GM10248 (cell line): ENCODE measurements at places on chromosomes 2 and 18.

- no peak for DNase-seq
Observed at GRCh38 chr2:9187620-9188214, 18.9 kb upstream of the ASAP2 start.

DNA sequence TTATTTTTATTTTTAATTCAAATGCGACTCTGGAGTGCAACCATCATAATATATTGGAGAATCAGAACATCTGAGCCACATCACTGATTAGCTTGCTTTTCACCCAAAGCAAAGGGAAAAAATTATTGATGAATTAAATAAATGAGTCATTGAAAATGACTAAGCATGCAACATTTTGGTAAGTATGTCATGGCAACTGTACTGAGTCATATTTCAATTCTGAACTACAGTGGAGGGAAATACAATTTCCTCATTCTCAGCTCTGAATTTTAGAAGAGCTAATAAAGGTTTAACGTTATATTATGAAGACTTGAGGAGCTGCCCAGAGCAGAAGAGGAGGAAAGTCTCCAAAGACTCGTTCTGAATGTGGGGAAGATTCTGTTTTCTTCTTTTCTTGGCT is 89.6 kb upstream of the CCDC68 start:
- DNase-seq = no peak

DNA sequence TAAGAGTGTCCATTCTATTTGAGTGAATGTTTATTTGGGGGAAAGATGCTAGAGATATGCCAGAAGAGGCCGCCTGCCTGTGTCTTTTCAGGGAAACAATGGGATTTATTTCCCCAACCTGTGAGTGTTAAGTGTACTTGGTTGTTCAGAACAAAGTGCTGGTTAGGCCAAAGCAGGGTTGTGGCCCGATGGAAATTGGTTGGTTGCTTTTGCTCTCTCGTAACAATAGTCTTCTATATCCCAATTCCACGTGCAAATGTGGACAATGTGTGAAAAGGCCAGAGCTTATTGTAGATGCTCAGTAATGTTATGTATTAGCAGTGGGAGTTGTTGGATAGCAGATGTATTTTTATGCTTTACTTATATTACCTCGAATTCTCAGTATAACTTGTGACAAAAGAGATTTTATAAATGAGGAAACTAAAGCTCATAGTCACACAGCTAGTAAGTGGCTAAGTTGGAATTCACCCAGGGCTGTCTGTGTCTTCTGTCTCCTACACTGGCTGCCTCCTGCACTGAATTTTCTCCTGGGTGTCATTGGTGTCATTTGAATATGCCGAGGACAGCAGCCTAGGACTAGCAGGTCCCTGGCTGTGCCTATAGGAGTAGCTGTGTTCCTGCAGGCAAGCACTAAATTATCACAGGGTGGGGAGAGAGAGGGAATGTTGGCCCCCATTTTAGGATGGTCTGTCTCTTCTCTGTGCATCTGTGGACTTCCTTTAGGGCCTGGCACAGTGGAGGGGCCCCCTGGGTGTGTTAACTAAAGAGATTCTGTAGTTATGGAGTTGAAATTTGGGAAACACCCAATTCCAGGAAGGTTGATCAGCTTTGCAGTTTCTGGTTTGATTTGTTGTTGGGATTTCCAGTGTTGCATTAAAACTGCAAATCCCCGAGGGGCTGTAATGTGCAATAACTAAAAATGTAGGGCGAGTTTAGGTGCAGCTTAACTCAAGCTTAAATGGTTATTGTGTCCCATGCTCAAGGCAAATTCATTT is 21.6 kb downstream of the GPD2 start:
- DNase-seq = no peak

DNA sequence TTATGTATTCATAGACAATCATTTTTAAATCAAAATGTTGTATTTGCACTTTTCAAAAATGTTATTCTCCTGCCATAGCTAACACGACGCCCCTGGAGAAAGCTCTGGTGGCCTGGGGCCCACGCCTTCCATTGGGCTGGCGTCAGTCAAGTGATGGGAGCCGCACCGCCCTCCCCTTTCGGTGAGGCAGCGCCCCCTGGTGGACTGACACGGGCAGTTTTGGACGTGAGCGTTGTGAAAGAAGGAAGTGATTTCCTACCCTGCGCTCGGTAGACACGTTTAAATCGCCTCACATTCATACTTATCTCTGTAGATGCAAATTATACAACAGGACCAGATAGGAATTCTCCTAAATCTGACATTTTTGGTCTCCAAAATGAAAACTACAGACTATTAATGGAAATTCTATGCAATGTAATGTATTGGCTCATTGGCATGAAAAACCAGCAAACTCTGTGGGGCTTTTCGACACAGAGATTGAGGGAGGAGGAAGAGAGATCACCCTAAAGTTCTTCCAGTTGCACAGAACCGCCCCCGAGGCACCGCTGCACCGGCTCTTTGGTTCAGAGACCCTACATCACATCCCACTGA is 326.2 kb upstream of the SOX11 start:
- peak; percentile 40 for DNase-seq

GRCh38 chr2:217639481-217639880 is 363.3 kb downstream of the TNS1 start:
- DNase-seq = no peak

DNA sequence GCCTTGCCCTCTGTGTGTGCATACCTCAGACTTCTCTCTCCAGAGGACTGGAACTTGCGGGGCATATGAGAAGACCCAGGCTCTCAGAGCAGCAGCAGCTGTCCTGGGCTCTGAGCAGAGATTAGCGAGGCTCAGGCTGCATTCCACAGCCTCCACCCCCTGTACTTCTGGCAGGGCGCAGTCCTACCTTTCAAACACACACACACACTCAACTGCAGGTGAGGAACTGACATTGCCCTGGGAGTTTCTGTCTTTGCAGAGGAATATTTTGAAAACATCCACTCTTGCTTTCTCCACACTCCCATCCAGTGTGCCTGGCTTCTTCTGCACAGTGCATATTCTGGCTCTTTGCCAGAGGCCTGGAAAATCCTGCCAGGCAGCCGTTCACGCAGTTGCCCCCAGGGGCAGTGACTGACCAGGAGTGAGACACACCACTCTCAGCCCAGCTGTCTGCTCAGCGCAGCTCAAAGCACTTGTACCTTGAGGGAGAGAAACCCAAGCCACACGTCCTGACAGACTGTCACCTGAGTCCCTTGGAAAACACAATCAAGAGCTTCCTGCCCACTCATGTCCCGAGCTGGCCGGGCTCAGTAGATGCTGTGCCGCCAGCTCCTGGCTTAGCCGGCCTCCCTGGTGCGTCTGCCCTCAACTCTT is 460.8 kb downstream of the RNF144A start:
- no peak for DNase-seq

DNA sequence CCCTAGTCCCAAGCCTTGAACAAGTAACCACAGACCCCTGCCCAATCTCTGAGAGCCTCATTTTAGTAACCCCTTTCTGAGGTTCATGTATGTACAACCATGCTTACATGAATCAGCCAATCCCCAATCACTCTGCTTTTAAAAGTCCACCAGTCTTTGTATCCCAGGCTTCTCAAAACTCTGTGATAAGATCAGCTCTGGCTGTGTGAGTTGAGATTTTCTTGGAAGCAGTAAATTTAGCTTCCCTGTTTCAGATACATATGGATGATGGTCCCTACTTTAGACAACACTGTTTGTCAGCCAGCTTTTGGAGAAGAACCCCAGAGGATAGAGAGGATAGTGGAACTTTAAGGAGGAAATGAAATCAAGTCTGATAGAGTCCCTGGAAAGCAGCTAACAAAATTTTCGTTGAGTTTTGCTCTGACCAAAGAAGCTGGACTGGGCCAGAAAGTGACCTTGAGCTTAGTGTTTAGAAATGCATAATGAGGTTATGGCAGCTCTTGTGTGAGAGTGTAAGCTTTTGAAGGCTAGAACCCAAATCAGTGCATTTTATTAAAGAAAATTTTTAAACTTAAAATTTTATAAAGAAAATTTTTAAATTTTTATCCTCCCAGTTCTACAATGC is 3.7 kb downstream of the ADNP2 start:
- DNase-seq = no peak
